NCI-H187 (cell line): ENCODE measurements at places on chromosomes 16 and 17.

GRCh38 chr17:81870981-81871386 is at the start of gene ARHGDIA:
Gene ARHGDIA (minus strand): TSS chr17:81871337. CDS start chr17:81869930, 1,407 bp downstream.
- DNase-seq, result no peak

DNA sequence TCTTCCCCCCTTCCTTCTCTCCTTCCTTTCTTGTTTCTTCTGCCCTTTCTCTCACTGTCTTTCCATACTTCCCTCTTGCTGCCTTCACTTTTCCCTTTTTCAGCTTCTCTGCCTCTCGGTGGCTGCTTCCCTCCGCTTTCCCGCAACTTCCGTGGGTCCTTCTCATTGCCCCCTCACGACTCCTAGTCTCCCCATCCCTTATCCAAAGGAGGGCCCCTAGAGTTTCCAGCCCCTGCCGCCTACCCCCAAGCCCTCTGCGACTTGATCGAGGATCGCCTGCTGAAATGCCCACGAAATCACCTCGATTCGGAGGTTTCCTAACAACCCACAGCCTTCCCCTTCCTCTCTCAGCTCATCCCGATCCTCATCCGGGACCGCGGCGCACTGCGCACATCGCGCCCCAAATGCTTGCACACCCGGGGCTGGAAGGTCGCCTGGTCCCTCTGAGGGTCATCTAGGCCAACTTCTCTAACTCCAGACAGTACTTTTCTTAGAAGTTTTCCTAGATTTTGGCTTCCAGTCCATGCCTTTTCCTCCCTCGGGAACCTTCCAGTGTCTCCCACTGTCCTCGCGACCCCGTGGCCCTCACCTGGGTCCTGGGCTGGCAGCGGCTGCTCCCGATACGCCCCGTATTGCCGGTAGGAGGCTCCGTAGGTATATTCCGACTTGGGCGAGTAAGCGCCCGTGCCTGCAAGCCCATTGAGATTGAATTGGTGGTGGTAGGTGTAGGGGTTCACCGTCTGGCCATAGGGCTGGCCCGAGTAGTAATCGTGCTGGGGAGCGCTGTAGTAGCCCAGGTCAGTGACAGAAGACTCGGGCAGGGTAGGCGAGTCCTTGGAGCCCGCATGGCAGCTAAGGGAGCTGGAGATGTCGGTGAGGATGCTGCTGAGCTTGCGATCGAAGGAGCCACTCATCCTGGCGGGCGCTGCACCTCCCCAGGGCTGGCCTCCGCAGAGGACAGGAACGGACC is 654 bp downstream of the DLX3 start:
- no peak for DNase-seq

DNA sequence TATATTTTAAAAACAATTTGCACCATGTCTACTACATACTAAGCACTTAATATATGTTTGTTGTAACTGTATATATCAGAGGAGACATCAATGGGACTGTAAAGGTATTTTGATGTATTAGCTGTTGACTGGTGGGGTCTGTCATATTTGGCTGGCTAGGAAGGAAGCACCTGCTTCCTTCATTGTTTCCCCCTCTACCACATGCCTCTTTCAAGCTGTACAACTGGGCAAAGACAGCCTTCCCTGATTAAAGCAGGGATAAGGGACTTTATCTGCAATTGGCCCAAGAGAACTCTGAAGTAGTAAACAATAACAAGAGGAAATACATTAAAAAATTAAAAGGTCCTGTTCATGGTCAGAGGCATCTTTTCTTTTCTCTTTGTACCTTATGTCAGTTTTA is 5.5 kb upstream of the SLFN12L start:
- DNase-seq, result no peak

- DNase-seq, result no peak
Observed at GRCh38 chr17:83151056-83151441, 71.6 kb downstream of the METRNL start.

GRCh38 chr17:58191241-58191896 is 1.2 kb upstream of the EPX start:
- DNase-seq, result no peak

- no peak for DNase-seq
Observed at GRCh38 chr17:14058051-14058450, 11.3 kb upstream of the COX10 start.

DNA sequence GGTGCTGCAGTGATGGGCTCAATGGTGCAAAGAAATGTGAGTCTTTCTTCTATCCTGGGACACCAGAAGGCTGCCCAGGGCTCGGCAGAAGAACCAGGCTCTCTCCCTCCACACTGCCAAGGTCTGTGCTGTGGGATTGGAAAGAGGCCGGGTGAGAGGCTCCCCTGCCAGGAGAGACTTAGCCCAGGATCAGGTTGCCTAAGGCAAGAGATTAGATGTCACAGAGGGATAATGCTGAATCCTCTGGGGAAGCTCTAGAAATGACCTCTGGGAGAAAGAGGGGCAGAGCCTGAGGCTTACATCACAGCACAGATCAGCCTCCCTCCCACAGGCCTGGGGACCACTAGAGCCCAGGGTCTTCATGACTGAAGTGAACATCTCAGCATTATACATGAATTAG is 5.7 kb upstream of the DOC2B start:
- no peak for DNase-seq

GRCh38 chr17:18377437-18378204 is at the start of gene EVPLL:
Gene EVPLL (plus strand): TSS chr17:18377778. CDS start chr17:18380938, 3,160 bp downstream.
- no peak for DNase-seq

DNA sequence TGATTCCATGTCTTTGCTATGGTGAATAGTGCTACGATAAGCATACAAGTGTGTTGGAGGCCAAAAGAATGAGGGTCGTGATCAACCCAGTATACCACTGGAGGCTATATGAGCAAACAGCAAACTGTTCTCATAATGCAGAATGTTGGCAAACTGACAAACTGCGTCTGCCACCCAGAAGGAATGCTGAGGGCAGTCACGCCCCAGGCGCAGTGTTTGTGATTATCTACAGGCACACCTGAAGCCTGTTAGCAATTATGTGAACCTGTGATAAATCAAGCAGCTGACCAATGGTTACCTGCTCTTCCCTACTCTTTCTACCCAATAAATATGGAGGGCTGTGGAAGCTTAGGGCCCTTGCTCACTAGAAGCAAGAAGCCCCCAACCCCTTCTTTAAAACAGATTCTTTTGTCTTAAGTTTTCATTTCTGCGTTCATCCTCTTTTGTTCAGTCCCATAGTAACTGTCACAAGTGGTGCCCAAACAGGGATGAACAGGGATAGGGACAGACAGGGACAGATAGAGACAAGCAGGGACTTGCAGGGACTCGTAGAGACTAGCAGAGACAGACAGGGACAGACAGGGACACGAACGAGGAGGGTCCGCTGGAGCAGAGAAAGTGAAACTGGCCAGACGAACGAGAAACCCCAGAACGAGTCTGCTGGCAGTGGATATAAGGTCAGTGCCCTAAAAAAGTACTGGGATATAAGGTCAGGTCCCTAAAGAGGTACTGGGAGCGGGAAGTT is 25.1 kb downstream of the CD300LG start:
- no peak for DNase-seq

- no peak for DNase-seq
Observed at GRCh38 chr16:60203525-60204124, 1469.5 kb upstream of the GOT2 start.

DNA sequence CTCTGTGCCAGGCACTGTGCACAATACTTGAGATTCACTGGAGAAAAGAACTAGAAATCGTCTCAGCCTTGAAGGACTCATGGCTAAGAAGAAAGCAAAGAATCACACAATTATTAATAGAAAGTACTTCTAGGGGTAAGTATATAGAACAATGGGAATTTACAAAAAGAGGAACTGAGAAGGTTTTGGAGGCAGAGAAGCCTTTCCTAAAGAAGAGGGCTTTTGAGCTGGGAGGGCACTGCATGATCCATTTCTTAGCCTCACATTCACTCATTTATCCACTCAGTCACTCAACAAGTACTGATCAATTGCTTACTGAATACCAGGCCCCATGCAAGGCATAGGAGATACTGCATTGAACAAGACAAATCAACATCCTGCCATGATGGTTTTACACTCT is 113.5 kb downstream of the TMEM114 start:
- DNase-seq, result no peak

GRCh38 chr17:48228720-48229119 is 121.2 kb downstream of the SNX11 start:
- no peak for DNase-seq

GRCh38 chr17:18224387-18225120 is 881 bp upstream of the LLGL1 start:
- no peak for DNase-seq

DNA sequence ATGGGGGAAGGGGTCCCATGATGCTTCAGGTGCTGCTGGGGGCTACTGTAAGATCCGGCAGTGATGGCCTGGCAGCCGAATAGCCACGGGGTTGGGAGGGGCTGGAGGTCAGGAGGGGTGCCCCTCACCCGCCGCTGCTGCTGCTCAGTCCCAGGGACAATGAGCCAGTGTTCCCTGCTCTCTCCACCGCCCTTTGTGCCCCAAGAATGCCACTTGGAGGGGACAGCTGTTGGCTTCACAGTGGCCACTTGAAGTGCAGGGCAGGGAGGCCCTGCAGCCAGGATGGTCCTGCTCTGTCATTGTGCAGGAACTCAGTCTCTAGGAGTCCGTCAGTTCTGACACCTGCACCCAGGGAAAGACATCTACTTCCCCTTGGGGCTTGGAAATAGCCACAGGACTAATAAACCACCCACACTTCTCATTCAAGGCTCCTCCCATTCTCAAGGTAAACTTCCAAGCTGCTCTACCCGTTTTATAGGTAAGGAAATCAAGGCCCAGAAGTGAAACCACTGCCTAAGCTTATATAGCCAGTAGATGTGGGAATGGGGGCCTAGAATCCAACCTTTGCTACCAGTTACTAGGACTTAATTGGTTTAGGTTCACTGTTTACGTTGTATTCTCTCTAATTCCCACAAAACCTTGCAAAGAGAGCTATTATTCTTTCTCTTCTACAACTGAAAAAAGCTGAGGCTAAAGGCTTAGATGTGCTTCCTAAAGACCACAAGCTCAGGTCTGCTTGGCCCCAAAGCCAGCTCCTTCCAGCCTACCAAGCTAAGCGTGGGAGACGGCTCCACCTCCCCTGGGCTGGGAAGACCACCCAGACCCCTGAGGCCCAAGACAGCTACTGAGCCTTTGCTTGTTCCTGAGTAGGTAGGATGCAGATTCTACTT is 6.2 kb upstream of the CPSF4L start:
- DNase-seq, result no peak

DNA sequence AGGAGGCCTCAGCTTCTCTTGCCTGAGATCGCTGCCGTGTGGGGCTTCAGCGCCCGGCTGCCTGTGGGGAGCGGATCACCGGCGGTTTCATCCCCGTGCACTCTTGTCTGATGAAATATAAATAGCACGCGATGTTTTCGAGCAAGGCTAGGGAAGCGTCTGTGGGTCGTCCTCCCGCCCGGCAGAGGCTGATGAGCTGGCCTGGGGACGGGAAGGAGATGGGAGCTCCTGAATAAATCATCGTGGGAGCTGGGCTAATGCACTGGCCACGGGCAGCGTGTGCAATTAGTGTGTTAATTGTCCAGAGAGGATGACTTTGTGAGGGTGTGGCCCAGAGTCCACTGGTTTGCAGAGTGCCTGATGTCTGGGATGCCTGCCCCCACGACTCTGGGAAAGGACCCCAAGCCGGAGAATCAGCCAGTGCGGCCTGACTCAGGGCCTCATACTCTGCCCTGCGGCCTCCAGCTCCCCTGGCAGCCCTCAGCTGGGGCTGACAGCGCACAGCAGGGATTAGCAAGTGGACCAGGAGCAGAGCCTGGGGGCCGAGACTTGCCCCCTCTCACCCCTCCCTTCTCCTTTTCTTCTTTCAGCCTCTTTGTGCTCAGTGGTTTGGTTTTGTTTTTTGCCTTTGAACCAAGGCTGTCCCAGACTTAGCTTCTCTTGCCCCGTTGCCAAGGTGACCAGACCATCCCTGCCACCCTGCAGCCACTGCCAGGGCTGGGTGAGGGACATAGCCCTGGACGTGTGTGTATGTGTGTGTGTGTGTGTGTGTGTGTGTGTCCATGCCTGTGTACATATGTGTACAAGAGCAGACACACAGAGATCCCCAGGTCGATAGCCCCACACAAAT is 21.4 kb downstream of the KCNJ12 start:
- no peak for DNase-seq

DNA sequence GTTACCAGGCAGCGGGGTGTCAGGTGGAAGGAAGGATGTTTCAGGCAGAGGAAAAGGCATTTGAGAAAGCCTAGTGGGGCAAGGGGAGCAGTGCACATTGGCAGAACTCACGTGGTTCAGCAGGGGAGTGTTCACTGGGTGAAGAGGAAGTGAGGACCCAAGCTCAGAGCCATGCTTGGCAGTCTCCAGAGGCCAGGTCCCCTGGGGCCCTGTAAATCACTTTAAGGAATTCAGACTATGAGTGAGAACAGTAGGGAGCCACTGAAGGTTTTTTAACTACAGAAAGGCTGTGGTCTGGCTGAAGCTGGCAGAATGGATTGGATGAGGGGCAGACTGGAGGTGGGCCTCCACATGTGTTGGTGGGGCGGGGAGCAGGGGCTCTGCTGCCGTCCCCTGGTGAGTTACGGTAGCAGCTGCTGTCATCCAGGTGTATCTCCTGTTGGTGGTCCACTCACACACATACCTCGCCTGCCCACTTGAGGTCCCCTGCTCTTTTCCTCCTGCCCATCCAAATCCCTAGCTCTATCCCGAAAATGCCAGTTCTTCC is 5.1 kb downstream of the CLEC16A start:
- DNase-seq, result no peak

- no peak for DNase-seq
Observed at GRCh38 chr16:80778703-80779102, 25.7 kb downstream of the CDYL2 start.

DNA sequence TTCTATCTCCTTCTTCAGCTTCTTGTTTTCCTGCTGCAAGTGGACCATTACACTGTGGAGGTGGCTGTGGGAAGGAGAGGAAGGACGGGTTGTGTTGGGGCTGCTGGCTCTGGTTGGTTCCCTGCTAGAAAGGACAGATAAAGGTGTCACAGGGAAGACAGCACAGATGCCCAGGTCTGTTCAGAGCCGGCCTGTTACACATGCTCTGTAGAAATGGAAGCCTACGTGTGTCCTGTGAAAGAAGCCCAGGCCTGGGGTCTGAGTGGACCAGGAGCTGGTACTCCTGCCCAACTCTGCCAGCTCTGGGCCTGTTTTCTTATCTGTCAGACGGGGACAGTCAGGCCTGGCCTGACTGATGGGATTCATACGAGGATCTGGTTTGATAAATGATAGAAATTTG is 26.4 kb downstream of the DHX38 start:
- DNase-seq, result no peak

DNA sequence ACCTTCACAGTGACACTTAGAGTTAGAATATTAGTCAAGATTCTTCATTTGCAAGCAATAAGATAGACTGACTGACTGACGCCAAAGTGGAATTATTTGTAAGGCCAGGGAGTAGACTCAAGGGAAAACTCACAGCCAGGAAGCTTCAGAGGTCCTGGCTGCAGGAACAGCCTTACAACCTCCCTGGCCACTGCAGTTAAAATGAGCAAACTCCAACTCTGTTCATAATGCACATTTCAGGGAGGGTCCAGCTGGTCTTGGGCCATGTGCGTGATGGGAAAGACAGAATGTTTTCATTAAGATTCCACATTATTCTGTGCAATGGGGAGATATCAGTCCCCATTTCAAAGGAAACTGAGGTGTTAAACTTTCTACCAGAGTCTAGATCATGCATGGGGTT is 9.9 kb downstream of the CAPNS2 start:
- no peak for DNase-seq
